Hindlimb muscle (tissue), 1 donor: ENCODE measurements at places on chromosomes 4 and X. TPM values are rescaled to one million over a fixed set of nuclear protein-coding genes. Genes with fewer than 3 reads are reported as not detected.

Gene NAA15
- polyA plus RNA-seq: 25.9 TPM

Gene MAGEA12
- polyA plus RNA-seq: not detected

Gene BMX
- 2.3 TPM for polyA plus RNA-seq

DNA sequence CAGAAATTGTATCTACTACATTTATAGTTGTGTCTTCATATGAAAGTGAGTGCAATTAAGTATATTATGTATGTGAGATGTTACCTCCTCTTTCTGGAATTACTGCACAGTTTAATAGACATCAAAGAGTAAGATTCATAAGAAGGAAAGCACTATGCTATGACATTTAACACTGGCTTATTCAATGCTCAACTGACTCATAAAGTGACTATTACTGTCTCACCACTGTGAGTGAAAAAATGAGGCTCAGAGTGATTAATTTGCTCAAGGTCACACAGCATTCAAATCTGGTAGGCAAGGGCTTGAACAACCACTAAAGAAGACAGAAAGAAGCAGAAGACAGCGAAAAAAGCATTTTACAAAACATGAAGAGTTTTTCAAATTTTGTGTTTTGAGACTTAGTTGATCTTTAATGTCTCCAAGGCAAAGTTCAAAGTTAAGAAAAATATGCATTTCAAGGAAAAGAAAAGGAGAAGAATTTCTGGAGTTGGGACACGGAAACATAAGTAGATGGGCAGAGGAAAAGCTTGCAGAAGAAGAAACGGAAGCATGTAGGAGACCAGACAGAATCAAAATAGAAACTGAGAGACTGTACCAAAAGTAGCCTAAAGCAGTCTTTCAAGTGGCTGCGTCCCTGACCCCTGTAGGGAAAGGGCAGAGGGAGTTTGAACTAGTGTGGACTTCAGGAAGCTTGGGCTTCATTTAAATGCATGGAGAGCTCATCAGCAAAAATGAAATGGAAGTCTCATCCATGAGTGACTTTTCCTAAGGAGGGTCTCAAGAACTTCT is 66.3 kb downstream of the KCNIP4 start:
- DNase-seq: no peak

DNA sequence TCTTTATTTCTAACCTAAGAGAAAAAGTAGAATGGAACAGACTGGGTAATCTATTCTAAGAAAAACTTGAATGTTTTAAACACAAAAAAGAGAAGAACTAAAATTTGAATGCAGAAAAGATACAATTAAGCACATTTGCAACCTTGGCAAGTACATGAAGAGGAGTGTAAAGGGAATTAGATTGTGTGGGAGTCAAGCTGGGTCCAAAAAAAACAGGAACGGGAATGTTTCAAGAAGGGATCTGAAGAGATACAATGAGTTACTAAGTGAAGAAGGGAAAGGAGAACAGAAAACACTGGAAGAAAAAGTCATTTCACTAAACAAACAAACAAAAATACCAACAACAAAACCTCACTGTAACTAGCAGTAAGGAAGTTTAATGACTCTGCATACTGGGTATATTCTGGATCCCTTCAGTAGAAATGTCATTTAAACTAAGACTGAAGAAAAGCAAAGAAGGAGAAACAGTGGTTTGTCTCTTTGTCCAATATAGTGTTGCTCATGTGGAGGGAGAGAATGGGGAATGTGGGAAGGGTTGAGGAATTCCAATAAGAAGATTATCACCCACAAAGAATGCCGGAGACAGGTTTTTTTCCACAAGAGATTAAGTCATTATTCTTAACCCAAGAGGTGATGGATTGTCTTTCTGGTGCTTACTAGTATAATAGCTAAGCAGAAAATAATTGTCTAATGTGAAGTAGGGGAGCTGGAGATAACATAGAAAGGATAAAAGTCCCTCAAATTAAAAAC is 50.4 kb upstream of the PTPN13 start:
- DNase-seq: no peak

DNA sequence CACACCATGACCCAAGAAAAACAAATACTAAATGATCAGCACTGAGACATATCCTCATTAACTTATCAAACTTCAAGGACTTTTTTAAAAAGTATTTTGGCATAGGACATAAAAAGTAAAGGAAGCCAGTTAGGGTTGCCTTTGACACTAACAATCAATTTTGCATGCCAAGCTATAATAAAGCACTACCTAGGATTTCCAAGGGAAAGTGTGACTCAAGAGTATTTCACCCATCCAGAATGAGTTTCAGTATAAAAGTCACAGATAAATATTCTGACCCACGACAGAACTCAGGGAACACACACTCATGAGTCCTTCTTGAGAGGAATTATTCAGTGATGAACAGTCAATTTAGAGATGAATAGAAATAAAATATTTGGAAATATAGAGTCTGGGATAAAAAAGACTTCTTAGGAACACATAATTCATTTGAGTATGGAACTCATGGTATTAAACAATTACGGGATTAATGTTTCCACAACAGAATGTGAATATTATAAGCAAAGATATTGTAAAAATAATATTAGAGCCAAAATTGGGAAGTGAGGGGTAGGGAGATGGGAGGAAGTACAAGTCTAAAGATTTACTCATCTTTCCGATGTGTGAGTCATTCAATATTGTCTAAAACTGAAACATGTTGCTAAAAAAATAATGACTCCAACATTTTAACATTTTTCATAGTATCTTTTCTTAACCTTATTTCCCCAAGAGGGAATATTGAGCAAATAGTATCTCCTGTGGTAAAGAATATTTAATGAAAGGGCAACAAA is 143.5 kb upstream of the LNX1 start:
- DNase-seq: no peak

DNA sequence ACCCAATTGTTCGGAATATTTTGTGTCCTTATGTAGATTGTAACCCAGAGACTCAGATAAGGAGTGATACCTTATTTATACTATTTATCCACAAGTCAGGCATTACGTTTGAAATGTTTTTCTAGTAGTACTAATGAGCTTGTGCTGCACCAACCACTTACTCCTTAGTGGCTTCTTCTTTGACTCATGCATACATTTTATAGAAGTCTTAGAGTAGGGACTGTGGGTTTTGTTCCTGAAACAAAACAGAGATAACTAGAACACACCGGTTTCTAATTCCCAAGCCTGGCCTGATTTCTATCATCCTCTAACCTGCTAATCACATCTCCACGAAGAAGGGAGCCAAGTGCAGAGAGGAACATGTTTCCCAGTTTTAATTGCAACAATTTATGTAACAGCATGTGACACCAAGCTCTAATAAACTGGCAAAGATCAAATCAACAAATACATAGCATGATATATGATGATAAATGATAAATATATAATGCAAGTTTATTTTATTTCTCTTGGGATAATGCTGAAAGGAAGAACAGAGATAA is 32.3 kb downstream of the MGARP start:
- DNase-seq: no peak

DNA sequence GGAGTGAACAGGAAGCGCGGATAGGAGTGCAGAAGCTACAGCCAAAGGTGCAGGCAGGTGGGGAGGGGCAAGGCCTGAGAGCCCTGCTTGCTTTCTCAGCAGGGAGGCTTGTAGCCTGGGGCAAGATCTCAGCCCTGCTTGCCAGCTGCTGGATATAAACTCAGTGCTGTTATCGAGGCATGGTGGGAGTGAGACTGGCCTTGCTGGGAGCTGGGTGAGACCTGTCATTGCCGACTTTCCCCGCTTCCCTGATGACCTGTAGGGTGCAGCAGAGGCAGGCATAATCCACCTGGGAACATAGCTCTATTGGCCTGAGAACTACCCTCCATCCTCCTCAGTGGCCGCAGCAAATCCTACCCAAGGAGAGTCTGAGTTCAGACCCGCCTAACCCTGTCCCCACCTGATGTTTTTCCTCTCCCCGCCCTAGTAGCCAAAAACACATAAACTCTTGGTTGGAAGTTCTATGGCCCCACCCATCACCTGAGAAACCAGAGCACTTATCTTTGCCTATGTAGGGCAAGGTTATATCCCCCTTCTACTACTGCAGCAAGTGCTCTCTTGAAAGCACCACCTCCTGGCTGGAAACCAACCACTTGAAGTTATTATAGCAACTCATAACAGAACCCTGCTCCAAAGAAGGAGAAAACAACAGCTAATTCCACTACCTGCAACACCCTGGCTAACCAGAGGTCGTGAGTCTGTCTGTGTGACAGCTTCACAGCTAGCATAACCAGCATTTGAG is 80.7 kb downstream of the FHIP1A start:
- no peak for DNase-seq

DNA sequence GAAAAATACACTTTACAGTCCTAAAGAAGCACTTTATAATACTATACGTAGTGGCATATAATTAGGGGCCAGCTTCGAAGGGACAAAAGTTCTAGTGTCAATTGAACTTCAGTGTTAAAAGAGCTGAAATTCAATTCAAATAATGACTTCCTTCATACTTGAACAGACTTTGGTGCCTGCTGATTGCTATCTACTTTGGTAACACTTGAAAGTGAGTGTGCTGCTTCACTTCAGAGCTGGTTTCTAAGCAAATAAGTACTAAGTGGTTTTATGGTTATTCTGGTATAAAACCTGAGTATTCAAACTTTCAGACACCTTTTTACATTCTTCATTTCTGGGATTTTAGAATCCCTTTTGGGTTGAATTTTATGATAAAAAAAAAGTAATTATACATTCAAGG is 107.0 kb downstream of the SLC4A4 start:
- no peak for DNase-seq
